ENCODE measurements at places on chromosomes 7 and 10.
A peak's percentile ranks its signal among the peaks of the same experiment; 100 is the strongest.

DNA sequence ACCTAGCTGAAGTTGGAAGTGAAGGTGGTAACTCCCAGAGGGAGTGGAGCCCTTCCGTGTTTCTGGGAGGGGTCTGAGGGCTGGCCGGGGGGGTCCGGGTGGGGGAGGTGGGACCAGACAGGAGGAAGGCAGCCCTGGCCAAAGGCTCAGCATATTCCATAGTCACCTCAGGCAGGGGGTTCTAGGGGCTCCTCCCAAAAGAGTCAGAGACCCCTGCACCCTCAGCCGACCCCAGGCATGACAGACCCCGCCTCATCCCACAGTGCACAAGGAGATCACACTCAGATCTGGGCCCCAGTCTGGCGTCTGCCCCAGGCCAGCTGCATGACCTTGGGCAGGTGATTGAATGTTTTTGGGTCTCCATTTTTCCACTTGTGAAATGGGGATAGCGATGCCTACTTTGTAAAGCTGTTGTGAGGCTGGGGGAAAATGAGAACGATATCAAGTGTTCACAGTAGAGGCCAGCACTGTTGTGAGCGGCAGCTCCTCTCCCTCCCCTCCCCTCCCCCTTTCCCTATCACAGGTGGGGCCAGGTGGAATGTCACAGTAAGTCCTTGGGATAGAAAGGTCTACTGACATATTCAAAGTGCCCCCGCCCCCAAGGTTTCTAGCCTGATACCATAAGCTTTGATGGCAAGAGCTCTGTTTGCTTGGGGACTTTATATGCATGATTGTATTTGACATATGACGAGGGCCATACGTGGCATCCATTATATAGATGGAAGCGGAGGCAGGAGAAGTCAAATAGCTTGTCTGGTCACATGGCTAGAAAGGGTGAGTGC, 33.3 kb downstream of the DNAJB12 start:
- peak; percentile 50 for DNase-seq

GRCh38 chr10:96377816-96378294, 19.1 kb upstream of the OPALIN start:
- DNase-seq: no peak

- DNase-seq: no peak
Measured at GRCh38 chr7:158705234-158705850, 738 bp upstream of the NCAPG2 start.

- DNase-seq: no peak
Measured at GRCh38 chr10:15385552-15386455, 14.7 kb upstream of the FAM171A1 start.

DNA sequence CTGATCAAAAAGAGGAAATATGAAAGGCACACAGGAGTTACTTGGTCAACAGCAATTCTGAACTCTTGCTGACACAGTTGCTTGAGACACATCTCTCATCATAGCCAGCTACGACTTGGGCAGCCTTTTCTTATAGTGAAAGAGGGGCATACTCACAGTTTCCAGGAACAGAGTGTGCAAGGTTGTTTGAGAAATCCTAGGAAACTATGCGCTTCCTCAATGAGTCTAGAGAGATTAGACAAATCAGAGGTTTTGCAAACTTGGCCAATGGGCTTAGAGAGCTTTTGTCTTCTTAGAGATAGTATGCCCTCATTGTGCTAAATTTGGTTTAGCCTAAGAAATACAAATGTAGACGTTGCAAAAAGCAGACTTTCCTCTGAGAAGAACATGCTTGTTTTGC, 370.4 kb downstream of the HGF start:
- DNase-seq: no peak
